SJSA1 (cell line): ENCODE measurements at places on chromosomes 12 and 14. TPM values are rescaled to one million over a fixed set of nuclear protein-coding genes. Genes with fewer than 3 reads are reported as not detected.

GRCh38 chr12:32834122-32834521 is 62.5 kb downstream of the PKP2 start:
- DNase-seq: no peak

Gene TSPAN11
- total RNA-seq: 2.2 and 2.7 TPM in 2 replicates

DNA sequence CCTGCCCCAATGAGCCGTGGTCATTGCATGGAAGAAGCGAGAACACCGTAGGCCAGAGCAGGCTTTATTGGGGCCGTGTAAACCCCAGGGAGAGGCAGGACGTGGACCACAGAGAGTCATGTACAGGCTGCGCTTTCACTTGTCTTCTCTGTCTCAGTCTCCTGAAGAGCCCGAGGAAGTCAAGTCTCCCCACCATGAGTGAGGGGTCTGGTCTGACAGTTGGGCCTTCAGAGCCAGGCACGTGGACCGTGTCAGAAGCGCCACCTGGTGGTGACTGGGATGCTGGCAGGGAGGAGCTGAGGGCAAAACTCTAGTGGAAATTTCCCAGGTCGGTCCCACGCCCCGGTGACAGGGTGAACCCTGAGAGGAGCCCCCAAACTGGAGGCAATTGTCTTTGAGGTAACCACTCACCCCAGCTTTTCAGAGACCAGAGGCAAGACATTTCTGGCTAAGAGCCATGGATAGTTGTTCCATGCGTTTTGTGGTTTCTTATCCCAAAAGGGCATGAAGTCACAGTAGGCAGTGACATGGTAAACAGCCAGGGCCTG is 17.4 kb downstream of the RPS6KL1 start:
- peak; percentile 48 for DNase-seq

Gene CEP290
- total RNA-seq: 7.9 and 9.6 TPM in 2 replicates

Gene EAPP
- total RNA-seq: 34.1 and 49.8 TPM in 2 replicates

DNA sequence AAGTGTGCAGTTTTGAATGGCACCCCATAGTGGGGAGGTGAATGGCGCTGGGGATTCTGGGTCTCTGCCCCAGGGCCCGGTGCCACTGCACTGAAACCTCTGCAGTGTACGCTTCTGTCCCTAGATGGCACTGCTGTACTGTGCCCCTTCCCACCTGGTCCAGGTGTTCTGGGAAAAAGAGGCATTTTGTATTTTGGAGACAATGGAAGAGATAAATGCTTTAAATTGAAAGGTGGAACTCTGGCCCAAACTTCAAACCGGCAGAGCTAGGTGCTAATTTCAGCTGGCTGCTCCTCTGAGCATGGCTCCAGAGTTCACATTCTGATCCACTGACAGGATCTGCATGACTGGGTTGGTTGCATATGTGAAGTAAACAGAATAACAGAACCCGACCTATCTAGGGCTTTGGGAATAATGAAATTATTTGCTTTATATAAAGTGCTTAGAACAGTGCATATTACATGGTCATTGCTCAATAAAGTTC is 52.2 kb downstream of the KRT80 start:
- DNase-seq: no peak

GRCh38 chr14:24887623-24888304 is 162.2 kb downstream of the STXBP6 start:
- no peak for DNase-seq

Gene ZDHHC22
- 0.03 TPM in 1 of 2 replicates, not detected in the other for total RNA-seq
